ENCODE measurements at places on chromosomes 6 and 20.

- DNase-seq: no peak
These were observed 4.0 kb downstream of the BLTP3A start for GRCh38 chr6:34795836-34796425.

DNA sequence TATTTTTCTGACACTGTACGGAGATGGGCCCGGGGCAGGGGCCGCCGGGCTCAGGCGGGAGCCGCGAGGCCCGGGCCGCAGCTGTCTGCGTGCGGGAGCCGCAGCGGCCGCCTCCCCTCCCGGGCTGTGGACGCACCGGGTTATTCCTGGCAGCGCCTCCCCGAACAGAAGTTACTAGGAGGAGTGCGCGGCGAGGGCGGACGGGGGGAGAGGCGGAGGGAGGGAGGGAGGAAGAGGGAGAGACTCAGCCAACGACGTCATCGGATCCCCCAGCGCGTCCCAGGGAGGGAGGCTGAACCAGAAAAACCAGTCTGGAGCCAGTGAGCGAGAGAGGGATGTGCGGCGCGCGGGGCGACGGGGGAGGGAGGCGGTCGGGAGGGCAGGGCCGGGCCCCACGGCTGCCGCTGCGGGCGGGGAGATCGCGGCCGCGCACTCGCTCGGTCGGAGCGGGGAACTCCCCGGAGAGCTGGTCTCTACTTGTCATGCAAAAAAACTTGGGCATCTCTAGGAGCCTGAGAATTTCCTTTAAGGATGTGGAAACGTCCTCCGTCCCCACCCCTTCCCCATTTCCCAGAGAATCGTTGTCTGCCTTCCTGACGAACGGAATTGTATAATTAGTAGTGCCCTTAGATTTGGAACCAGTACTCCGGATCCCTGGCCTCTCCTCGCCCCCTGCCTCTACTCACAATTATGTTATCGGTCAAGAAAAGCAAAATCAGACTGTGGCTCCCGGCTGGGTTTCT lies 1.4 kb upstream of the HIVEP2 start:
- peak; percentile 98 for DNase-seq

DNA sequence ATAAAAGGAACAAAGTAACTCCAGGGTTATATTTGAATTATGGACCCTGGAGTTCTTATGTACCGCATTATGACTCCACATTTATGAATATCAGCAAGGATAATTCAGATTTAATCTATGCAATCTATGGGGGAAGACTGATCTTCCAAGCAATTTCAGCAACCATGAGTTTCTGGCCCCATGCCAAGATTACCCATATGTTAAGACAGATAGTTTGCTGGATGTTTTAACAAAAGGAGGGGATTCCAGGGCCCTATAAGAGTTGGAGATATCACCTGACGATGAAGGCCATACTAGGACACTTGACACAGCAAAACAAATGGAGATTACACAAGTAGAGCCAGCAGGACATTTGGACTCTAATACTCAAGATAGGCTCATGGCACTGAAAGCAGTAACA lies 45.9 kb upstream of the PLN start:
- DNase-seq: no peak

DNA sequence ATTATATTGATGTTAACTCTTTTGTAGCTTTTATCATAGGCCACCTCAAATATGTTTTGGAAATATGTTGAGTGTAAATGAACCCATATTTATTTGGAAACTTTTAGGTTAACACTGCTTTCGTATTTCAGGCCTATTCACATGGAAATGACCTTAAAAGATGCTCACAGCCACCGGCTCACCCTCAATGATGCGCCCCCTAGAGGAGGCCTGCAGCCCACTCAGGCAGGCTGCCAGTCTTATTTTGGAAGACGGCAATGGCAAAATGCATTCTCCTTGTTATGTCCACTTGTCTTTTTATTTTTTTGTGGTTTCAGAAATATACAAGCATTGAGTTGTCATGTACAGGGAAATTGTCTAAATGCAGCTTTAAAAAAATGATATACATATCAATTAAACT lies 869.7 kb downstream of the PHF3 start:
- no peak for DNase-seq

DNA sequence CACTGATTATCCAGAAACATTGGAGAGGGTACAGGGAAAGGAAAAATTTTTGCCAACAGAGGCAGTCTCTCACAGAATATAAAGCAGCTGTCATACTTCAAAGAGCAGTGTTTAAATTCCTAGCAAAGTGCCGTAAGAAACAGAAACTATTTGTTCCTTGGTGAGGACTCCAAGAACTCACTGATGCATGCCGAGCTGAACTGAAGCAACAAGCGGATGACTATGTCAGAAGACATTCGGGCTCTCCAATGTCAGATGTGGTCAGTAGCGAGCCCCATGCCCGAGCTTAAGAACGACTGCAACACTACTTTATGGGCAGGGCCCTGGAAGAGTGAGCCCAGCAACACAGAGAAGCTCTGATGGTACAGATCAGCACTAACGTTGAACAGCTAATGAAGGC lies 54.7 kb downstream of the OR2B6 start:
- no peak for DNase-seq

GRCh38 chr6:18837013-18837412 lies 449.9 kb downstream of the RNF144B start:
- no peak for DNase-seq

- no peak for DNase-seq
These were observed 34.9 kb downstream of the SHLD1 start for GRCh38 chr20:5785146-5785545.

GRCh38 chr20:49276161-49276960 lies 1.5 kb downstream of the ZNFX1 start:
- DNase-seq: peak; percentile 72

GRCh38 chr20:22411627-22412450 lies 172.5 kb downstream of the FOXA2 start:
- DNase-seq: peak; percentile 13

DNA sequence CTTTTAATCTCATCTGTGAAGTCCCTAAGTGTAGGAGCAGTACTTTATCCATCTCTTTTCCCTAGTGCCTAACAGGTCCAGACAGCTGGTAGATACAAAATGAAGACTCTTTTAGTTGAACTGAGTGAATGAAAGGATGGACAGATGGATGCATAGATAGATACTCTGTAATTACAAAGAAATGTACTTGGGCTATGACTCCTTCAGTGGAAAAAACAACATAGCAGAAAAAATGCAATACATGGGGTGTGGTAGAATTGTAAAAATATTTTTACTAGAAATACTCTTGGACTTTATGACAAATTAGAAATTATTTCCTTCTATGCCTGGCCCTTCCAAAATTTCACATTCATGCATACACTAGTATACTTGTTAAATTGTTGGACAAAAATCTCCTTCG lies 29.3 kb downstream of the KCNQ5 start:
- peak; percentile 22 for DNase-seq

- no peak for DNase-seq
These were observed 19.8 kb upstream of the ENPP1 start for GRCh38 chr6:131787766-131788712.

DNA sequence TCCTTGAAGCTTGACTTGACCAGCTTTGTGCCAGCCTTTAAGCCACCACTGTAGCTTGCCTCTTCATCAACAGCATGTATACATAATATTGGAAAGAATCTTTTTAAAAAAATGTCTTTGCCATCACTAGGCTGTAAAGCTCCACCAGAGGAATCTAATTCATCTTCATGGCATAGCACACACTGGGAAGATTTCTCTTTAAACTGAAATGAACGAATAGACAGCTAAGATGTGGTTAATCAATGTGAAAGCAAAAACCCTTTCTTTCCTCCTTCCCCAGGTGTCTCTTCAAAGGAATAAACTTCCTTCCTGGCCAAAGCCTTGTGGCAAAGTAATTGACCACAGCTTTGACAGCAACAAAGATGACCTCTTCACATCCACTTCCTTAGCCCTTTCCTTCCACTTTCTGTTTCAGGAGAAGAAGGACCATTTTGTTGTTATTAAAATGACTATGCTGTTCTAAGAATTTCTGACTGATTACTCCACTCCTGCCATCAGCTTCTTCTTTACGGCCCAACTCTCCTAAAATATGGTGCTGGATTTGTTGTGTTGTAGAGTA lies 428.7 kb upstream of the SOX4 start:
- DNase-seq: no peak

DNA sequence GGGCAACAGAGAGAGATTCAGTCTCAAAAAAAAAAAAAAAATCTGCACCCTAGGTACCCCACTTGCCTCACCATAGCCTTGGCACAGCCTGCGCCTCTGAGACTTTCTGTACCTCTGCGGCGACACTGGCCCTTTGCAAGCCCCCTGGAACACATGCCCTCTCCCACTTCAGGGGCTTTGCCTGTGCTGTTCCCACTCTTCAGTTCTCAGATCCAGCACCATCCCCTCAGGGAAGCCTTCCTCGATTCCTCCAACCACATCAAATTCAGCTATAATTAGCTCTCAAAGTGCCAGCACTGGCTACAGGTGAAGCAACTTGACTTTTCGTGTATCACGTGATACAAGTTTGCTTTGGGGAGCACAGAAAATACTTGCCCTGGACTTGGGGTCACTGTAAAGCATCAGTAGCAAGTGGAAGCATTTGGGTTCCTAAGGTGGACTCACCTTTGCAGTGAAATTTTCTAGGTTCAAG lies 2.1 kb upstream of the UBE2V1 start:
- DNase-seq: no peak

DNA sequence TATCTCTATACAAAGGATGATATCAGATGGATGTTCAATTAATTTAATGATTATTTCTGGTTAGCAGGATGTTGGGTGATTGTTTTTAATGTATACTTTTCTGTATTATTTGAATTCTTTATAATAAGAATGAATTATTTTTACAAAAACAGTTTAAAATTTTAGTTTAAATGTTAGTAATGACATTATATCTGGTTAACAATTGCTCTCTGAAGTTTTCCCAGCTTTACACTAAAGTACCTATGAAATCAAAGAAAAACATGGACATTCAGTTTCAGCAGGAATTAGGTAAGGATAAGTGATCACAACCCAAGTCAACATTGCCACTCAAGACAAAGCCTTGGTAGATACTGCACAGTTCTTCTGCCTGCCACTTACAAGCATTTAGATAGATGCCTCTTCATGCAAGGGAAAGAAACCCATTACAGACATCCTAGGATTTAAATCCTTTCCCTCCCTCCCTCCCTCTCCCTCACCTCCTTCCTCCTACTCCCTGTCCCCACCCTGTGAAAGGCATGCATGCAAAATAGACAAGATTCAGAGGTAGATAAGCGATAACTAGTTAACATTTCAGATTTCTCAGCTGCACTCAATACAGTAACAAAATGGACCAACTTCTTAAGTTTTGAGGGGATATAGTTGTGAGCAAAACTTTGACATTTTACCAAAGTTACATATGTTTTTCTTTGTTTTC lies 143.8 kb downstream of the STXBP5 start:
- no peak for DNase-seq

DNA sequence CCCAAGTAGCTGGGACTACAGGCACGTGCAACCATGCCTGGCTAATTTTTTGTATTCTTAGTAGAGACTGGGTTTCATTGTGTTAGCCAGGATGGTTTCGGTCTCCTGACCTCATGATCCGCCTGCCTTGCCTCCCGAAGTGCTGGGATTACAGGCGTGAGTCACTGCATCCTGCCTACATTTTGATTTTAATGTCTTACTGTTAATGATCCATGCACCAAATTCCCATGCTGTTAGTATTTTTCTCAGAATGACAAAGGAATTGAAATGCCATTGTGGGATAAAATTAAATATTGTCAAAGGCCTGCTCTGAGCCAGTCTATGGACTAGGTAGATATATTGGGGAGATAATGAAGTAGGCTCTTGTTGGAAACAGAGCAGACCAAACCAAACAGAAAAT lies 28.2 kb downstream of the CBFA2T2 start:
- peak; percentile 85 for DNase-seq

DNA sequence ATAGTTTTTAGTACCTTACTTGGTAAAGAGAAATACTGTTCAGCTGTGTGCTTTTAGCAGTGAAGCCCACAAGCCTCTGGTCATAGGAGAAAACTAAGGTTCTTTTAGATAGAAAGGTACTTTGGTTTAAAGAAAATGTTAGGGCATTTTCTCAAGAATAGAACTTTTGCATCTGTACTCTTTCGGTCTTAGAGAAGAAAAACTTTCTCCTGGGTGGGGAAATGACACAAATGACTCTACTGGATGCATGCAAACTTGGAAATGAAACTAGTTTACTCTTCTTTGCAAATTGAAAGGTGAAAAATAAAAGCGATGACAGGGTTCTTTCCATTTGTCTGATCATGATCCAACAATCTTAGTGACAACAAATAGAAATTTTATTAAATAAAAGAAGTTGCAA lies 2.1 kb upstream of the TMEM217 start:
- no peak for DNase-seq

All from fibroblast of skin of right quadriceps (primary cell).